ENCODE measurements at places on chromosomes 3 and 15. TPM values are rescaled to one million over a fixed set of nuclear protein-coding genes. Genes with fewer than 3 reads are reported as not detected.

ZCWPW2 gene
- 0.69 TPM for total RNA-seq

ECE2 gene
- total RNA-seq: not detected

TRANK1 gene
- 2.1 TPM for total RNA-seq

DHX30 gene
- total RNA-seq: 68.5 TPM

ARL6IP5 gene
- 108 TPM for total RNA-seq

GJD2 gene
- not detected for total RNA-seq

ADAMTS17 gene
- not detected for total RNA-seq

TRH gene
- not detected for total RNA-seq

ANKRD34C gene
- not detected for total RNA-seq

SLC24A5 gene
- not detected for total RNA-seq

IMPG2 gene
- total RNA-seq: 0.06 TPM

MME gene
- 50.8 TPM for total RNA-seq

MITF gene
- total RNA-seq: 25.3 TPM

ARGFX gene
- not detected for total RNA-seq

EOMES gene
- total RNA-seq: not detected

LRRK1 gene
- total RNA-seq: 13.5 TPM

GRCh38 chr15:39974656-39975230 lies 40.8 kb downstream of the EIF2AK4 start:
- DNase-seq: no peak

DNA sequence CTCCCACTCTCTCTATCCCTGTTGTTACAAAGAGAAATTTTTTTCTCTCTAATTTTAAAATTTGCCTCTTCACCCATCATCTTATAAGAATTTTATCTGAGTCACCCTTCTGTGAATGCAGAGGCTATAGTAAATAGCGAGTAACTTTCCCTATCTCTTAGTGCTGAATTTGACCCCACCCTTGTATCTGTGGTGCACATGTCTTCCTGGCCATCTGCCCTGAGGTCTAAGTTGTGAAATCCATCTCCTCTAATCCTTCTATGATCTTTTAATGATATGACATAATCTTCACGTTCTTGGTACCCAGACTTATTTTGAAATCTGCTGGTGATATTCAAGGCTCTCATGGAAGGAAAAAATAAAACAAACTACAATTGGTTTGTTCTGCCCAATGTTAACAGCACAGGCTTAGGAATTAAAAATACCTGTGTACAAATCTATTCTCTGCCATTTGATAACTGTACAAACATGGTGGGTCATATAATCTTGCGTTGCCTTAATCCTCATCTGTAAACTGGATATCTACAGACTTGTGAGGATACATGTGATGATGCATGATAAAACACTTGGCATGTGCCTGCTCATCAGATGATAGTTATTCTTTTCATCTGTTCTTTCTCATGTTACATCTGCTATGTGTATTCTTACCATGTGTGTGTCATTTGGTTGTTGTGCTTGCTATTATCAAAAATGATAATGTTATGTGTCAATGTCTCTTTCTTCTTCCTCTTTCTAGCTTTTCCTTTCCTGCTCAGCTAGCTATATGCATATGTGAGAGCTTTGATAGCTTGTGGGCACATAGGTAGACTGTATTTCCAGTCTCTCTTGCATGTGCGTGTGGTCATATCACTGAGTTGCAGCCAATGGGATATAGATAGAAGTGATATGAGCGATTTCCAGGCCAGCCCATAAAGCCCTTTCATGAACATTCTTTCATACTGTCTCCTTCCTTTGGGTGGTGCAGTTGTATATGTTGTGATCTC lies 13.7 kb upstream of the CCR3 start:
- peak; percentile 59 for DNase-seq

- peak; percentile 23 for DNase-seq
Observed at GRCh38 chr15:79329171-79329611, 18.3 kb downstream of the TMED3 start.

GRCh38 chr3:65035246-65035645 lies 347.4 kb upstream of the ADAMTS9 start:
- DNase-seq: no peak

- no peak for DNase-seq
Observed at GRCh38 chr15:88625943-88626741, 5.0 kb downstream of the AEN start.

DNA sequence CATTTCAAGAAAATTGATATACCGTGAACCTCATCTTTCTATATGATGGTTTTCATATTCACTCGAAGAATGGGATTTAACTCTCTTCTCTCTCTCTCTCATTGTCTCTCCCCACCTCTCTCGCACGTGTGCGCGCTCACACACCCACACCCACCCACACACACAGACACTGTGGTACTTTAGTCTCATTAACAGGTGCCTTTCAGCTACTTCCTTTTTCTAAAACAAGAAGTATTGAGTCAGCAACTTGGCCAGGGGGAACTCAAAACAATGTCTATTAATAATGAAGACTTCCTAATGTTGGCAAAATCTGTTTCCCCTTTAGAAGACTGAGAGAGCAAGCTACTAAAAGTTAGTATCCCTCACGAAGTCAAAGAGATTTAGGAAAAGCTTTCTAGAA lies 150.7 kb downstream of the TMCO5A start:
- DNase-seq: no peak

DNA sequence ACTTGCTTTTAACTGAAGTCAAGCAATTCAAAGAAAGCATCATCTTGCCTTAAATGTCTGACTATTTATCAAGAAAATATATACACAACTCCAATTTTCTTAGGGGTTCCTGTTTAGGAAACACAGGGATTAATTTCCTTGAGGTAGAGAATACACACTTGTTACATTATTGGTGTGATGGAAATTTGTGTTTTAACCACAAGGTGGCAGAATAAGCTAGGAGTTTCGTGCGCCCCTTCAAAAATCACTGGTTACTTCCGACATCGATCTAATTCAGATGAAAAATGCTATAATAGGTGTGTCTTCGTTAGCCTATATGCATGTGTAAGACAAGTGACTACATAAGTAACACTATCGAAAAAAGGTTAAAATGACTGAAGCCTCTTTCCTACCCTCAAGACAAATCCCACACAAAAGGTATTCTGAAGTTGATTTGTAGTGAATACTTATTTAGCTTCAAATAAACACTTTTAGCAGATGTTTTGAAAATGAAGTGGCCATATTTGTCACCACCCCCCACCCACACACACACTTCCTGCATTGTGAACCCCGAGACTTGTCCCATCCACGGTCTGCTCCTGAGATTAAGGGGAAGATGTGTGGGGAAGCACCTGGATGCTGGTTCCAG lies 246.5 kb downstream of the ROBO1 start:
- DNase-seq: peak; percentile 20

DNA sequence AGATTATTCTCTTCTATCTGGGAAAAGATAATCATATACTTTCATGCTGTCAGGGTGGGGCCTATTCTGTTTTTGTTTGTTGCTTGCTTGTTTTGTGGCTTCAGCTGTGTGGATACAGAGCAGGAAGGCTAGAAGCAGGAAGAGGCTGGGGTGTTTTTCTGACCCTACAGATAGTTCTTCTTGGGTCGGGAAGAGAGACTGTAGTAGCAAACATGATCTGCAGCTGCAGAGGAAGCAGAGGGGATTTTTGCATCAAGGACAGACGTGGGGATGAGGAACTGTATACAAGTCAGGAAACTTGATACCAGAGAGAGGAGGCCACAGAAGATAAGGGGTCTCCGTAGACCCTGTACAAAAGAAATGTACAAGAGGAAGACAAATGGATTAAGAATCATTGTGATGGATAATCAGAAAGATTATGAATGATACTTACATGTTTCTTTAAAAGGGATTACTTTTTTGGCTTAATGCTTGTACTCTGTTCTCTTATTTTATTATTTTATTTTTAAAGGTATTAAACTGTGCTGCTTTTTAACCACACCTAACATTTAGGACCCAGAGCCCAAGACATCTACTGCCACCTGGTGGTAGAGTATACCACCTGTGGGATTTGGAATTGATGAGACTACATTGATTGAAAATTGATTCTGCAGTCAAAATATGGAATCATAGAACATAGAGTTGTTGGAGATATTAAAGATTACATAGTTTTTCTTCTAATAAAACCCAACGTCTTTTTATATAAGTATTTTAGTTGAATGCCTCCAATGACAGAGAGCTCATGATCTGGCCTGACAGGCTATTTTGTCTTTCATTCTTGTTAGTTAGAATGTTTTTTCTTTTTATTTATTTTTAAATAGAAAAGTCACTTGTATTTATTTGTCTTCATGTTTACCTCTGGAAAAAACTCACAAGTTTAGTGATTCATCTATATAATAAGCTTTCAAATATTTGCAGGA lies 87.3 kb upstream of the ROPN1 start:
- DNase-seq: peak; percentile 50

DNA sequence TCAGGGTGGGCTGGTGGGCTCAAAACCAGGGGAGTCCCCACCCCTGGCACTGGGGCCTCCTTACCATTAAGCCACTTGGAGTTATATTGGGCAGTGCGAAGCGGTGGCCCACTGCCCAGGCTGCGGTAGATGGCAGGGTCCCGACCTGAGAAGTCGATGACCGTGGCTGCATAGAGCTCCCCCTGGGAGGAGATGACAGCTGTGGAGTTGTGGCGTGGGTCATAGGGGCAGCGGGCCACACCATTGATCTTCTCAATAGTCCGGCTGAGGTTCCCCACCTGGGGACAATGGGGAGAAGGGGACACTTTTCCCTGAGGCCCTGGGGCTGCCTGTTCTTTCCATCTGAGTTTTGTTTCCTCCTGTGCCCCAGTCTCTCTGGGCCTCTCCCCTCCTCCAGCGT lies 99.8 kb downstream of the SEMA5B start:
- DNase-seq: no peak

DNA sequence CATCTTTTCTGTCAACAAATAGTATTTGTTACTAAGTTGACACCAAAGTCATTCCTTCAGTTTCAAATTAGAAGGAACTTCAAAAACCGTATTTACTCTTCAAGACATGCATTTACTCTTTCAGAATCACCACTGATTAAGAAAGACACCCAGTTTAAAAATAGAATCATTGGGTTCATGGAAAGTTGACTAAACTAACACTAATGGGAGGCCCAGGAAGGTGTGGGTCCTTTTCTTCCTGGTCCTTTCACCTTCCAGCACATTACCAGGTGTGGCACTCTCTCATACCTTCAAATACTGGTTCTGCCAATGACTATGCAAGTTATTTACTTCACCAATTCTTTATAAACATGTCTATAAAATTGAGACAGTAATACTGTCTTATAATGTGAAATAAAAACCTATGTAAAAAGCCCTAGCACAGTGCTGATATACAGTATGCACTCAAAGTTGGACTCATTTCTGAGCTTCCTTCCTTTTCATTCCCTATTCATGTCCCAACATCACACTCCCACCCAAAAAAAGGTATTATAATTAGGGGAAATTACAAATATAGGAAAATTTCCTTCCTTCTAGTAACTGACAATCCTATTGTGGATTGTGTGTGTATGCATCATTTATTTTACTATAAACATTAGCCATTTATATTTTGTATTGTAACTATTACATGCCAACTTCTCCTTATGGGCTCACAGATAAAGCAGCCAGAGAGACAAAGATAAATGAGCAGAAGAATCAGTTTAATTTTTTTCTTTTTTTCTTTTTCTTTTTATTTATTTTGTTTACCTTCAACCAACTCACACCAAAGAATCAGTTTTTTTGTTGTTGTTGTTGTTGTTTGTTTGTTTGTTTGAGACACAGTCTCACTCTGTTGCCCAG lies 48.9 kb downstream of the LRRFIP2 start:
- DNase-seq: no peak

GRCh38 chr3:150751781-150752263 lies 11.1 kb downstream of the SIAH2 start:
- DNase-seq: no peak

DNA sequence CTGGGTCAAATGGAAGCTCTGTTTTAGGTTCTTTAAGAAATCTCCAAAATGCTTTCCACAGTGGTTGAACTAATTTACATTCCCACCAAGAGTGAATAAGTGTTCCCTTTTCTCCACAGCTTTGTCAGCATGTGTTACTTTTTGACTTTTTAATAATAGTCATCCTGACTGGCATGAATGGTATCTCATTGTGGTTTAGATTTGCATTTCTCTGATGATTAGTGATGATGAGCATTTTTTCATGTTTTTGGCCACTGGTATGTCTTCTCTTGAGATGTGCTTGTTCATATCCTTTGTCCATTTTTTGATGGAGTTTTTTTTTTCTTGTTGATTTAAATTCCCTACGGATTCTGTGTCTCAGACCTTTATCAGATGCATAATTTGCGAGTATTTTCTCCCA lies 745.0 kb upstream of the BCHE start:
- DNase-seq: no peak

- peak; percentile 13 for DNase-seq
Observed at GRCh38 chr3:9308298-9308990, 54.4 kb upstream of the THUMPD3 start.

DNA sequence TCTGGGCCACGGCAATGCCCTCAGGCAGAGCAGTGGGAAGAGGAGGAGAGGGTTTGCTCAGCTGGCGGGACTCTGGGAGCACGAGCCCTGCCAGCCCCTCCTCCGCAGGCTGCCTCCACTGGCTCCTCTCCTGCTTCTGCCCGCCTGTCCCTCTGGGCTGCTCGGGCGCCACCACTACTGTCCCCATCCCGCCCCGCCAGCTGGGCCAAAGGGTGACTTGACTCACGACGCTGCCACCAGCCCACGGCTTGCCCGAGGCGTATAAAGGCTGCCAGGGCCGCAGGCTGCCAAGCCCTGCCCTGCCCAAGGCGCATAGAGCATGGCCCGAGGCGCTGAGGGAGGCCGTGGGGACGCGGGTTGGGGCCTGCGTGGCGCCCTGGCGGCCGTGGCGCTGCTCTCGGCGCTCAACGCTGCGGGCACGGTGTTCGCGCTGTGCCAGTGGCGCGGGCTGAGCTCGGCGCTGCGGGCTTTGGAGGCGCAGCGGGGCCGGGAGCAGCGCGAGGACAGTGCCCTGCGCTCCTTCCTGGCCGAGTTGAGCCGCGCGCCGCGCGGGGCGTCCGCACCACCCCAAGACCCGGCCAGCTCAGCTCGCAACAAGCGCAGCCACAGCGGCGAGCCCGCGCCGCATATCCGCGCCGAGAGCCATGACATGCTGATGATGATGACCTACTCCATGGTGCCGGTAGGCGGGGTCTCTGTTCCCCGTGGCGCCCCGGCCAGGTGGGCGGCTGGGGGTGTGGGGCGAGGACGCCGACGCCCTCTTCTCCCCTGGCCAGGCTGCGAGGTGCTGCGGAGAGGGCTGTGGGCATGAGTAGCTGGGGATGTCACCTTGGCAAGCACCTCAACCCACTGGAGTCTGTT lies at the start of gene GLDN:
TSS of gene GLDN (plus strand) at position 290 of the 861 bp plus-strand sequence. CDS start at position 320, 30 bp downstream.
- DNase-seq: no peak

GRCh38 chr3:152235709-152236298 lies 32.9 kb upstream of the MBNL1 start:
- DNase-seq: peak; percentile 48

DNA sequence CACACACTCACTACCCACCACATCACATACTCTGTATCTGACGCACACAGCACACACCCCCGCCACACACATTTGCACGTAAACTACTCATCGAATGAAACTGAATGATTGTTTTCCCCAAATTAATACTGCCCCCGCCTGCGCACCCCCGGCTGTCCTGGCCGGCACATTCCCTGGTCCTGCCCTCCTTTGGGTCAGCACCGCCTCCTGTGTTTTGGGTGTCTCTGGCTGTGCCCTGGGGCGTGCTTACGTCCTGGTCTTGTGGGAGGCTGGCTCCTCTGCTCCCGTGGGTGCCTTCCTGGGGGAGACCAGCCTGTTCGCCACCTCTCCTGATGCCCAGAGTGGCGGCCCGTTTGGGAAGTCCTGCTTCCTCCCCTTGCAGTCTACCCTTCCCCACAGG lies 30.2 kb downstream of the APBA2 start:
- no peak for DNase-seq

- DNase-seq: peak; percentile 5
Observed at GRCh38 chr15:100588638-100589242, 13.2 kb downstream of the LINS1 start.

Measured in HFFc6 (cell line).